Stimulated activated CD4-positive, alpha-beta T cell treated with anti-CD3 and anti-CD28 coated beads, Interleukin-12 subunit alpha, Interleukin-12 subunit beta, amount 100 ng/mL, for 48 hours (primary cell): ENCODE measurements at places on chromosomes 2 and 18.

GRCh38 chr2:94990956-94991355 lies 34.6 kb upstream of the MAL start:
- no peak for DNase-seq

DNA sequence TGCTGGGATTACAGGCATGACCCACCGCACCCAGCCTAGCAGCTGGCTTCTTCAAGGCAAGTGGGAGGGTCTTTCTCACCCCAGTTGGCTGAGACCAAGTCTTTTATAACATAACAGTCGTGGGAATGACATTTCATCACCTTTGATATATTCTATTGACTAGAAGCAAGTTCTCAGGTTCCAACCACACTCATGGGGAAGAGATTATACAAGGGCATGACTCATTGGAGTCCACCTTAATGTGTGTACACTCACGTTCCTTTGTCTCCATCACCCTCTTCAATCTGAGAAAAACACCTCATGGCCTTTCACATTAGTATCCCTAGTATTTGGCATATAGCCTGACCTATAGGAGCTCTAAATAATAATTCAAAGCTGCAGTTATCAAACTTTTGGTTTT lies 2.8 kb upstream of the BBS5 start:
- no peak for DNase-seq

GRCh38 chr2:149037851-149038250 lies 648 bp upstream of the LYPD6B start:
- no peak for DNase-seq

- DNase-seq: no peak
Observed at GRCh38 chr2:424306-425171, 136.6 kb upstream of the ALKAL2 start.

GRCh38 chr2:15253835-15254286 lies 307.3 kb downstream of the NBAS start:
- no peak for DNase-seq

DNA sequence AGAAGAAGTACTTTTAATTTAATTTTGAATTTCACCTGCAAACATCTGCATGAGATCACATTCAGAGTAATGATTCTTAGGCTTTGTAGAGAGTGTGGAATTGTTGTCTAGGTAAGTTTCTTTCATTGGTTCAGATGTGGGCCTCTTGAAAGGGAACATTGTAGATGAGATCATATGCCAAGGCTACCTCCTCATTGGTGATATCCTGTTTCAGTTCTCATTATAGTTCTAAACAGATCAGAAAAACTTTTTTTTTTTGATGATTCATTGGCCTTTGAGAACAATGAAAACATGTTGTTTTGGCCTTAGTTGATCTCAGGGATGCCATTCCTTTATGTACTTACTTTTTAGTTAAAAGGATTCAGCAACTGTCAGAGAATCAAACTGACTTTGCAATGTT lies 44.5 kb downstream of the EML6 start:
- no peak for DNase-seq

DNA sequence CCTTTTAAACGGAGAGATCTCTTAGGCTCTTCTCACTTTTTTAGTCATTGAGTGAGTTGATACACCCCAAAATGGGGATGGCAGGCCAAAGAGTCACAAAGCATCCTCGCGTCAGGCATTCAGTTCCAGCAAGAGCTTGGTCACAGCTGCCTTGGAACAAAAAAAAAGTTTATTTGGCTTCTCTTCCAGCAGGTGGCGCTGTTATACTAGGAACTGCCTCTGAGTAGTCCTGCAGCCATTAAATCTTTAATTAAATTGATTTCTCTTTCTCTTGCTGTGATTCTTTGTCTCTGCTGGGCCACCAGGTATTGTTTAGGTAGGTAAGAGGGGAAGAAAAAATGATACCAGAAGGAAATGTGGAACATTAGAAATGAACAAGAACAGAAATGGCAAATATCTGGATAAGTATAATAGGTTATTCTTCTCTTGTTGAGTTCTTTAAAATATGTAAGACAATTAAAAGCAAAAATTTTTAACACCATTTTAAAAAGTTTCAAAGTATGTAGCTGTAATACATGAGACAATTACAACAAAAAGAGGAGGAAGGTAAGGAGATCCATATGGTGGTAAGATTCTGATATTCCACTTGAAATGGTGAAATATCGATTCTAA lies 175.1 kb downstream of the GALNT1 start:
- peak; percentile 25 for DNase-seq

- no peak for DNase-seq
Observed at GRCh38 chr2:136116151-136116812, 1.7 kb downstream of the CXCR4 start.

DNA sequence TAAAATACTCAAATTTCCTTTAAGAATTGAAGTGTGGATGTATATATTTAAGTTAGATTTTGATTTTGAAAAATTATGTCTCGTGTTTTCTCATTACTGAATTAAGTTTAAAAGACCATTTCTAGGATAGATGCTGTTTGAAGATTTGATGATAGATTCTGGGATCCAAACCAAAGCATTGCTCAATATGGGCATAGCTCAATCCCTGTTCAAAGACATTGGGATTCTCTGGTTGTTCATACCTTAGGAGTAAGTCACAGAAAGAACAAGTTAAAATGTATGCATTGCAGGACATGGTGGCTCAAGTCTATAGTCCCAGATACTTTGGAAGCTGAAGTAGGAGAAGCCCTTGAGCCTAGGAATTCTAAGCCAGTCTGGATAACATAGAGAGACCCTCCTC lies 622.3 kb downstream of the ADCYAP1 start:
- no peak for DNase-seq

DNA sequence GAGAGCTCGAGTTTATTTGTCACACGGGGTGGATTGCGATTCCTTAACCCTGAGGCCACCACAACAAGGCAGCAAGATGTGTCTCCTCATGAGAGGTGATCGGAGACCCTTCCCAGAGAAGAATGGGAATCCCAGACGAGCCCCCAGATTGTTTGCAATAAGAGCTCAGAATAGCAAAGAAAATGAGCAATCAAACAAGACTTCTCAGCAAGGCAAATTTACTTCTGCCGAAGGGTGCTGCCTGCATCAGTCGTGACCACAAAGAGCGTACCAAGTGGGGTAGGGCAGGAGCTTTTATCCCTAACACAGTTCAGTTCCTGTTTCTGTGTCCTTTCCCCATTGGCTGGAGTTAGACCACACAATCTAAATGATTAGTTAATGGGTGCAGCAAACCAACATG lies 237.5 kb upstream of the SYT4 start:
- DNase-seq: no peak

GRCh38 chr2:85662899-85663593 lies 5.0 kb downstream of the SFTPB start:
- no peak for DNase-seq

GRCh38 chr2:186962085-186962747 lies 113.2 kb upstream of the ZSWIM2 start:
- no peak for DNase-seq
